ENCODE measurements at places on chromosomes 5 and 9.

- DNase-seq, result no peak
Observed at GRCh38 chr9:136690104-136690805, 3.0 kb upstream of the AGPAT2 start.

- no peak for DNase-seq
Observed at GRCh38 chr9:26439061-26439624, 453.5 kb downstream of the CAAP1 start.

- DNase-seq, result no peak
Observed at GRCh38 chr5:123520677-123521247, 8.8 kb downstream of the CSNK1G3 start.

GRCh38 chr9:134730761-134731496, 89.3 kb downstream of the COL5A1 start:
- DNase-seq, result no peak

- DNase-seq, result peak; percentile 47
Observed at GRCh38 chr5:124649491-124650146, 96.8 kb downstream of the ZNF608 start.

DNA sequence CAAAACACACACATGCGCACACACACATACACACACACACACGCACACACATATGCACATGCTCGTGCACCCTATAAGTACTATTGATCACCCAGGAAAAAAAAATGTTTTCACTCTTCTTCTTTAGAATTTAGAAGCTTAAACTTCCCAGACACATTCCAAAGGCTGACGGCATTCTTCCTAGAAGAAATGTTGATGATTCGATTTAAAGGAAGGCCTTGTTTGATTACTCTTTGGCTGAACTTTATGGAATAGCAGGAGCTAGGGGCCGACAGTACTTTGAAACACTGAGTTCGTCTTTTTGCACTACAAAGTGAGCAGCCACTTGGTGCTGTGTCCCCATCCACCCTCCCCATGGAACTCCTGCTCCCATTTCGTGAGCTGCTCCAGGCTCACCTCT, 113.2 kb downstream of the EGFLAM start:
- no peak for DNase-seq

- no peak for DNase-seq
Observed at GRCh38 chr9:89367281-89367680, 49.0 kb downstream of the SECISBP2 start.

- DNase-seq, result no peak
Observed at GRCh38 chr9:6410633-6411032, 2.4 kb upstream of the UHRF2 start.

DNA sequence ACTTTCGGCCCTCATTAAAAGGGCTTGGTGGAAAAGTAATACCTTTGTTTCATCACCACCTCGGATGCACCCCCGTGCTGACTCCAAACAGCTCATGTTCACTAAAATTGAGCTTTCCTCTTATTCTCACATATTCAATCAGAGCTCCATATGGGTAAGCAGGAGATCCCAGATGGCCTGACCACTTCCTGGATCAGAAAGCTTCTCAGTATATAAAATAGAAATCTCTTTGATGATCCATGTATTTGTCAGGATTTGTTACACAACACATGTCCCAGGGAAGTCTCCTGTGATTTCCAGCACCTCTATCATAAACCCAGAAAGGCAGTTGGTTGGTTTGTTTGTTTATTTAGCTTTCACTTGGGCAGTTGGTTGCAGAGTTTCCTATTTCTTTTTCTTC, 402.0 kb downstream of the MLLT3 start:
- no peak for DNase-seq

DNA sequence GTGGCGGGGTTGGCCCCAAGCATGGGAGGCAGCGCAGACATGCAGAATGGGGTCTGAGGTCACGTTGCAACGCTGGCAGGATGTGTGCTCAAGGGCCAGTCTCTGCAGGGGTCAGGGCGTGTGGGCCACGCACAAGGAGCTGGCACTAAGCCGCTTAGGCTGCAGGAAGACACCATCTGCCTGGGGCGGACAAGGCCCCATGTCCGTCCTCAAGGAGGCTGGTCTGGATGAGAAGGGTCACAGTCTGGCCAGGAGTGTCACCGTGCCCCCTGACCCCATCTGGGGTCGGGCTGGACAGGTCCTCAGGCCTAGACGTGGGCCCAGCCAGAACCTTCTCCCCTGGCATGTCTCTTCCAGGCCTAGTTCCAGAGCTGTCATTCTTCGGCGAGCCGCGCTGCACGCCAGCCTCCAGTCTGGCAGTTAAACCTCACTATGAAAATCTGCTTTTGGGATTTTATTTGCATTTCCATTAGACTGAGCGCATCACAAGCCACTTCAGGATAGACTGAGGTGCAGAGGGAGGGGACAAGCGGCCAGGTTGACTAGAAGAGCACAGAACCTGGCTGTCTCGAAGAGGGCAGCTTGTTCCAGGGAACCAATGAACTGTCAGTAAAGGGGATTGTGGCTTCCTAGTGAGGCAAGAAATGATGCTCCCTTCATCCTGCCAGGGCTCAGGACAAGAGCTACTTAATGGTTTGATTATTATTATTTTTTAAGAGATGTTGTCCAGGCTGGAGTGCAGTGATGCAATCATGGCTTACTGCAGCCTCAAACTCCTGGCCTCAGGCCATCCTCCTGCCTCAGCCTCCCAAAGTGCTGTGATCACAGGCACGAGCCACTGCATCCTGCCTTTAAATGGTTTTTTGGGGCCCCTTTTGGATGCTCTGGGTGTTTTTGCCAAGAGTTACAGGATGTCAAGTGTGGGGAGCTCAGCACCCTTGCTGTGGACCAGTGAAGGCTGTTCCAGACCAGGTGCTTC, 4.3 kb downstream of the BRD3OS start:
- no peak for DNase-seq

DNA sequence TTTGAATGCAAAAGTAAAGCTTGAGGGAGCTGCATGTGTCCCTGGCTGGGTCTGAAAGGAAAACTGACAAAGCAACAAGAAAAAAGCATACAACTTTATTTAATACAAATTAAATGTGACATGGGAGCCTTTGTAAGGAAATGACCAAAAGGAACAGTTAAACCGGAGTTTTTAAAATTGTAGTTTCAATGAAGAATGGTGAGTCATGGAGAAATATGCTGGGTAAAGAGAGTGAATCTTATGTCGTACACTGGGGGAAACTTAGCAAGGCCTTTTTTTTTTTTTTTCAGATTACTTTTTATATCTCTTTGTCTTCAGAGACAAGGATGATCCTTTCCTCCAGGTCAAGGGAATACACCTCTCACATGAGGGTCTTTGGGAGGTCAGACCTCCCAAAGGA, 50.1 kb upstream of the FBXL17 start:
- DNase-seq, result no peak

DNA sequence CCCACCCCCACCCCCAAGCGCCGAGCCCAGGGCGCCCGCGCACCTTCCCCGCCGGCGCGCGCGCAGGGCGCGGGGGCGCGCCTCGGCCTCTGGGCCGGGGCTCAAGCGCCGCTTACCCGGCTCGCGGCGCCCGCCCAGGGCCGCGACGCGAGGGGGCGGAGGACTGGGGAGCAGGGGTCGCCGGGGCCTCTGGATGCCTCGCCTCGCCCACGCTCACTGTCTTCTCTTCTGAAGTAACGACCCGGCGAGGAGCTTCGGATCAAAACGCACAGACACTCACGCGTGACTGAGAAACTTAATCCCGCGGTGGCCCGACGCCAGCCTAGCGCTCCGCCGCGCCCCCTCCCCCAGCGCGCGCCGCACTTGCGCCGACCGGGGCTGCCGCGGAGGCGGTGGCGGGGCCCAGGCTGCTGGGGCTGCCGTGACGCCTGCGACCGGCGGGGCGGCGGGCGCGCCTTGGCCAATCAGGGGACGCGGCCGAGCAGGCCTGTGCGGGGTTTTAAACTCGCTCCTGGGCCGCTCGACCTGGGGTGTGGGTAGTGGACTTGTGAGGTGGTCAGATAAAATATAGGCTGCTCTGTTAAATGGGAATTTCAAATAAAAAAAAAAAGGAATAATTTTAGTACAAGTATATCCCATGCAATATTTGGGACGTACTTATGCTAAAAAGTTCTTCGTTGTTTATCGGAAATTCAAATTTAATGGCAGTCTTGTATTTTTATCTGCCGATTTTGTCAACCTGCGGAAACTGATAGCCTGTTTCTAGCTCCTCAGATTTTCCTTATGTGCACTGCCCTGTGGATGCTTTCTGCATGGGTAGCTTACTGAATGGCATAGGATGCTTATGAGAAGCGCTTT, at the start of gene MPDZ:
MPDZ (minus strand) TSS at position 409 of the 858 bp plus-strand sequence. CDS start 29,377 bp downstream, outside the sequence.
- DNase-seq, result peak; percentile 78

- DNase-seq, result no peak
Observed at GRCh38 chr5:177995691-177996595, at the start of gene PROP1. TSS of gene PROP1 (minus strand) at chr5:177996242. CDS start at chr5:177995933, 309 bp downstream.

GRCh38 chr5:52749666-52750065, 38.0 kb upstream of the ITGA1 start:
- no peak for DNase-seq
